ENCODE measurements at places on chromosomes 13 and 19. TPM values are rescaled to one million over a fixed set of nuclear protein-coding genes. Genes with fewer than 3 reads are reported as not detected.

The ZNF534 gene
- not detected for total RNA-seq

The PPP1R13L gene
- 0.53 TPM for total RNA-seq

The ZNF428 gene
- total RNA-seq: 43.3 TPM

The RPL36 gene
- 461 TPM for total RNA-seq

The ZNF177 gene
- total RNA-seq: 1.5 TPM

The ETFB gene
- 171 TPM for total RNA-seq

The SPPL2B gene
- total RNA-seq: 29.8 TPM

The HPN gene
- total RNA-seq: not detected

The ZNF548 gene
- total RNA-seq: 25.1 TPM

The SELENOV gene
- total RNA-seq: not detected

The ETV2 gene
- total RNA-seq: 0.12 TPM

The SUGP2 gene
- 23.5 TPM for total RNA-seq

The ZNF729 gene
- not detected for total RNA-seq

The NLRP9 gene
- not detected for total RNA-seq

The OR4F17 gene
- not detected for total RNA-seq

The SCEL gene
- not detected for total RNA-seq

The TBXA2R gene
- 6.3 TPM for total RNA-seq

The CLEC11A gene
- total RNA-seq: 68.1 TPM

The HRC gene
- 0.26 TPM for total RNA-seq

The CEACAM8 gene
- not detected for total RNA-seq

The SPRED3 gene
- total RNA-seq: 6.9 TPM

The ARRDC2 gene
- total RNA-seq: 32.4 TPM

All from aortic smooth muscle cell (primary cell).